Fibroblast of skin of abdomen (primary cell): ENCODE measurements at places on chromosomes 6 and 20.

DNA sequence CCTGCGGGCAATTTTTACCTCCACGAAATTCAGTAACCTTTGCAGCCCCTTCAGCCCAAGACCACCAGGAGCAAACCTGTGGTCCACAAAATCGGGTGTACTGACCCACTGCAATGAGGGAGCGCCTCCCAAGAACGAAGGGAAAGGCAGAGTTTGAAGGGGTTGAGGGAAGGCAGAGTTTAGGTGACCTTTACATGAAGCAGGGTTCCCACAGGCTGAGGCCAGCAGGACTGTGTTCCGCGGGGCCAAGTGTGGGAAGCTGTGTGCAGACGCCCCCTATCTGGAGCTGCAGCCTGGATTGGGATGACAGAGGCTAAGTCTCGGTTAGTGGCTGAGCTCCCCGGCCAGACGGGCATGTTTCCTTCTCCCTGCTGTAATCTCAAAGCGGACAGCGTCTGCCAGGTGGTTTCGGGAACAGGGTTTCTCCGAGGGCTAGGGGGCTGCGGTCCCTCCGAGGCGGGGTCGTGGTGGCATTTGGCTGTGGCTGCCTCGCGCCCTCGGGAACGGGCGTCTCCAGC lies 826 bp upstream of the PYGB start:
- DNase-seq, result peak; percentile 61

GRCh38 chr6:143248359-143248758 lies 187.7 kb downstream of the AIG1 start:
- DNase-seq, result no peak

- DNase-seq, result no peak
Observed at GRCh38 chr6:15911753-15912504, 217.0 kb upstream of the MYLIP start.

GRCh38 chr6:136127873-136128272 lies 122.2 kb downstream of the MTFR2 start:
- DNase-seq, result no peak

DNA sequence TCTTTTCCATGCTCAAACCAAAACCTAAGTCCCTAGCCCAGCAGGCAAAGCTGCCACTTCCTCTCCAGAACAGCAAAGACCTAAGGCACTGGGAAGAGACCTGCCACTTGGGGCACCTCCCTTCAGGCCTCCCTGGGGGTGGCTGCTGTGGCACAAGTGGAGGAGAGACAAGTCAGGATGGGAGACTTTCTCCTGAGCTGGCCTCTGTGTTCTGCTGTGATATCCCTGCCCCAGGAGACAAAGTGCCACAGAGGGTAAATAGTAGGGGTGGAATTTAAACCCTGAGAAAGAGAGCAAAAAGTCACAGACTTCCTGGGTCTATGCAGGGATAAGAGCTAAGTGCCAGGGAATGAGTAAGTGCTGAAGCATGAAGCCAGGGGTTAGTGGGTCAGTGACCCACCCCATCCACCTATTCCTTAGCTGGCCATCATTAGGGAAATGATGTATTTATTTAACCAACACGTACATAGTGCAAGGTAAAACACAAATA lies 84.2 kb downstream of the MRPL14 start:
- DNase-seq, result no peak
